Activated CD8-positive, alpha-beta memory T cell treated with anti-CD3 and anti-CD28 coated beads for 4 hours (primary cell): ENCODE measurements at places on chromosomes 2 and 18.

DNA sequence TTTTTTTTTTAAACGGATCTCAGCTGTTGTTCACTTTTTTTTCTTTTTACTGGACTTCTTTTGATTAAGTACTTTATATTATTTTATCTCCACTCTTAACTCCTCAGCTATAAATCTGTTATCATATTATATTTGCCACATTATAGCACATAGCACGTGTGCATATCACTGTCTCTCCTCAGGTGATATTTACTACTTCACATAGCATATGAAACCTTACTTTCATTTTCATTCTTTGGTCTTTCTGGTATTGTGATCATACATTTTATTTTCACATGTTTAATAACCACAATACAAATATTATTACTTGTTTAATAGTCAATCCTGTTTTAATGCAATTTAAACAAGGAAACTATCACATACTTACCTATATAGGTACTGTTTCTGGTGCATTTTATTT, 993.1 kb upstream of the TMEFF2 start:
- no peak for DNase-seq

GRCh38 chr18:47628893-47629292, 301.6 kb downstream of the SMAD2 start:
- DNase-seq = no peak

- DNase-seq = no peak
Observed at GRCh38 chr18:50819027-50819727, 639 bp downstream of the MRO start.

- no peak for DNase-seq
Observed at GRCh38 chr2:223641082-223641481, 38.9 kb upstream of the SCG2 start.

DNA sequence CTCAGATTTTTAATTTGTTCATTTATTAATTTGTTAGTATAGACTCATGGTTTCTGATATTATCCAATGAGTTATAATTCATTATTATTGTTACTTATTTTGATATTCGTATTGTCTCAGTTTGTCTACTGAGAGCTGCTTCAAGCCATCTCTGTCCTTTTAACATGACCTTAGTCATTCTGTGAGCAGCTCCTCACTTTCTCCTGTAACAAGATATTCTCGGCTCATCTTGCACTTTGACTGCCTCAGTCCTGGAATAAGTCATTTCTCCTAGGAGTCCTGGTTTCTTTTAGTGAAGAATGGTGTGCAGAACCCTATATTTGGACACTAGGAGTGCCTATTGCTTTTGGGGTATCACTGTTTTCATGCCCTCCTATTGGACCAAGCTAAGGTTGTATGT, 13.2 kb downstream of the ASB1 start:
- DNase-seq = no peak

DNA sequence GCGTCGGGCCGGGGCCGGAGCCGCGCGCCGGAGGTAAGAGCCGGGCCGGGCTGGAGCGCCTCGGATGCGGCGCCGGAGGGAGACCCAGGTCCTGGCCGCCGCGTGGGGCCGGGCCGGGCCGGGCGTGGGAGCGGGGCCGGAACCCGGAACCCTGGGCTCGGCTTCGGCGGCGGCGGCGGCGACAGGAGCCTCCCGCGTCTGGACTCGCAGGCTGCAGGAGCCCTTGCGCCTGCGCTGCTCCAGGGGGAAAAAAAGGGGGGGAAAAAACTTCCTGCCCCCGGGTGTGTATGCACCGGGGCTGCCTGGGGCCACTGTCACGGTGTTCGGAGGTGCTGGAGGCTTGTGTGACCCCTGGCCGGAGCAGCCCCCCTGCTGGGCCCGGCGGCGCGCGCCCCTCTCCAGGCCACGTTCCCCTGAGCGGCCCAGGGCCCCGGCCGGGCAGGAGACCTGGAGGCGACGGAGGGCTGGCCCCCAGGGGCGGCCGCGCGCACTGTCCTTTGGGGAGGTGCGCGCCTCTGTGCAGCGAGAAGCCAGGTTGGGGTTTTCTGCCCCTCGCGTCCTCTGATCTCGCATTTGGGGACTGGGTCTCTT, 864 bp downstream of the KLHL29 start:
- no peak for DNase-seq

GRCh38 chr2:240302933-240303595, 132.4 kb upstream of the GPC1 start:
- no peak for DNase-seq

DNA sequence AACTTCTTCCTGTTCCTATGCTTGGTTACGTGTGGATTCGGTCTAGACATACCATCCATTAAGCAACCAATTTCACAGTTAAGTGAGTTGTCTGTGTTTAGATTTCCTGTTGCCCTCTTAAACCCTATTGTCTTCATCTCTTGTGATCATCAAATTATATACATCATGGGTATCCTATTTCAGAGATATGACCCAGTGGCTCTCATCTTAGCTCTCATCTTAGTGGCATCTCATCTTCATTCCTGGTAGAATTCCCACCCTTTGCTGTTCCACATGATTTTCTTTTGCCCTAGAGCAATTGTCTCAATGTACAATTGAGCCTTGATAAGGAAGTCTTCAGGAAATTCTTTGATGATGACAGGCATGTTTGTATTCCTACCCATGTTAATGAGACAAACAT, 29.4 kb upstream of the FN1 start:
- DNase-seq = no peak

- DNase-seq = no peak
Observed at GRCh38 chr18:57397440-57398132, 37.6 kb upstream of the ONECUT2 start.

- no peak for DNase-seq
Observed at GRCh38 chr2:143698888-143699570, 569.8 kb downstream of the ARHGAP15 start.

- DNase-seq = no peak
Observed at GRCh38 chr2:49226360-49226759, 72.0 kb upstream of the FSHR start.

DNA sequence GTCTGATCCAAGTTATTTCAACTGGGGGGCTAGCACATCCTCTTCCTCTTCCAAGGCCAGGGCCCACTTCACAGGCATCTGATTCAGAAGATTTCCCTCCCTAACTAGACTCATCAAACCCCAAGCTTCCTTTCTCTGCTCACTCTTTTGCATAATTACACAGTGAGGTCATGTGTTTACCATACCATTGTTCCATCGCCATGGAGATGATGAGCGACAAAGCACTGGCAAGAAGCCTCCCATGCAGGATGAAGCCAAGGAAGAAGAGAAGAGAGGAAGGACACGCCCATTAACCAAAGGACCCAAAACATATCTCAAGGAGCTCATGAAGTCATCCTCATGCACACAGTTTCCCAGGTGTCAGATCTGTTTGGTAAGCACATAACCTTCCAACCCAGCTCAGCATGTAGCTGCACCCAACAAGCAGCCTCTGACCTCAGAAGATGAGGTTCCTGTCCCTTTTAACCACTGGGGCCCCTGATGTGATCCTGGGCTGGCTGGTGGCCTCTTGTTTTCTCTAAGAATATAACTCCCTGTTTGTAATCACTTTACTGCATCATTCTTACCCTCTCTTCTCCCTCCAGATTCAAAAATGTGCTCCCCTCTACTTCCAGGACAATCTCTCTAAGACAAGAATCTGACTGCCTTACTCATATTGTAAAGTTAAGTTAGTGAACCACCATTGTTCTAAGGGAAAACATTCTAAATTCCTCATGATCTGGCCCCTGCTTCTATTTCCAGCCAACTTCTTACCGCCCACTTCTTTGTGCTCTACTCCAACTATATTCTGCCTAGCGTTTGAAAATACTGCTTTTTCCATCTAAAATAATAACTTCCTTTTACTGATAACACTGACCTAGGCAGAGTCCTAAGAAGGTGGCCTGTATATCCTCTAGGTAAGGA, 190.1 kb downstream of the TTC32 start:
- no peak for DNase-seq

- DNase-seq = no peak
Observed at GRCh38 chr2:133733901-133734255, 165.6 kb upstream of the NCKAP5 start.

DNA sequence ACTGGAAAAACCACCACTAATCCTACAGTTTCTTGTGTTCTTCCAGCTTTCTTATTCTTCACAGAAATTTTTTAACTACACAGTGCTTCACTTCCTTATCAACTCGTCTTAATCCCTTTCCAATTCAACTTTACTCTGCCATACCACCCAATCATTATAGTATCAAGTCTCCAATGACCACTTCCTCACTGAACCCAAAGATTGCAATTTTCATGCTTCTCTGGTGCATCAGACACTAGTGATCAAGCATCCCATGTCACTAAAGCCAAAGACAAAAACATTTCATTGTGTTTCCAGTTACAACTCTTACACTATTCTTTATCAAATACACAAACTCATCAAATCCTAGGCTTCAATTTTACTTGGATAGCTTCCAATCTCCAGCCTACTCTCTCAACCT, 9.5 kb downstream of the CHAC2 start:
- no peak for DNase-seq
